ENCODE measurements at places on chromosomes 16 and 17. TPM values are rescaled to one million over a fixed set of nuclear protein-coding genes. Genes with fewer than 3 reads are reported as not detected.

Gene TP53TG3F
- polyA plus RNA-seq: not detected

Gene CA5A
- not detected for polyA plus RNA-seq

Gene WFDC1
- 67.2 TPM for polyA plus RNA-seq

Gene INCA1
- 1.3 TPM for polyA plus RNA-seq

Gene ATP1B2
- polyA plus RNA-seq: 6.4 TPM

Gene CTRL
- 0.91 TPM for polyA plus RNA-seq

- DNase-seq: no peak
Observed at GRCh38 chr16:46857368-46857945, 26.5 kb upstream of the C16orf87 start.

GRCh38 chr16:87583453-87584131 lies 18.7 kb upstream of the JPH3 start:
- DNase-seq: no peak

GRCh38 chr16:7964167-7964566 lies 626.1 kb downstream of the TMEM114 start:
- no peak for DNase-seq

DNA sequence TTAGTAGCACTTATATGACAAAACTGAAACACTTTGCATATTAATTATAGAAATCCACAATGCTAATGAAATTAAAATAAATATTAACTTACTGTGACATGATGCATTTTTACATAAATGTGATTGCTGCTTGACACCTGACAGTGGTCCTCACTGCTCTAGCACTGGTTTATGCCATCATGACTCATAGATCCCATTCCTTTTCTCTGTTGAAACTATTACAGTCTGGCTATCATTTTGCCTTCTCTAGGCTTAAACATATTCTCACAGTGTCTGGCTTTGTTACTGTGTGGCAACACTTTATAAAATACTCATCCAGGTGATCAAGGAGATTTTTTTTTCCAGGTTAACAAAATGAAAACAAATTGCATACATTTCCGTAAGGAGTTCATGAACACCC lies 108.0 kb downstream of the MRTFB start:
- DNase-seq: no peak

GRCh38 chr16:49855822-49856671 lies at the start of gene ZNF423:
Gene ZNF423, minus strand, starts transcription at chr16:49856112. Its CDS starts 338 bp downstream, at chr16:49855774.
- no peak for DNase-seq

DNA sequence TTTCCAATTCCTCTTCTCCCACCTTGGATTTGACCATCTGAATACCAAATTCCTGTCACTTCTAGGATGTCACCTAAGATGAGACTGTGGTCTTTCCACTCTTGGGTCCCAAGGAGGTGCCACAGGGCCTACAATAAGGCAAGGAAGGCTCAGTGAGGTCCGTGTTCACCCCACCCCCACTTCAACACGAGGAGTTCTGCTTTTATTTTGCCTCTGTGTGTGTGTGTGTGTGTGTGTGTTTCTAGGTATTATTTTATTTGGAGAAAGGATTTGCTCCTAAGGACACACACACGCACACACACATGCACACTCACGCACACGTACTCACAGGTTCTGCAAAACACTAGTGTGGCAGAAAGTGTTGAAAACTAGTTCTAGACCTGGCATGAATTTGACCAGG lies 24.5 kb upstream of the PHOSPHO1 start:
- DNase-seq: no peak

DNA sequence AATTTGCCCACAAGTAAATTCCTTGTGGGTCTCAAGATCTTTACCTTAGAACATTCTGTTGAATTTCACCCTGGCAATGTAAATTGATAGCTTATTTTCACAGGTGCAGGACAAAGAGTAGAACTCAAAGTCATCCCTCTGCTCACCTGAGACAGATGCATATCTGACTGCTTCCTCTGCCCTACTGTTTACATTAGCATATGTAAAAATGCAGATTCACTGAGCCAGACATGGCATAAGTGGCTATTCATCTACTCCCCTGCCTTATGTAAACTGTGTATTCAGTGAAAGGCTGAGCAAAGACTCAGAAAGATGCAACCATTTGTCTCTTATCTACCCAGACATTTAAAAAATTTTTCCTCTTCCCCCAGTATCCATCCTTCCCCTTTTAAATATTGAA lies 22.3 kb upstream of the MILR1 start:
- no peak for DNase-seq

GRCh38 chr16:68246666-68247065 lies 1.5 kb downstream of the PLA2G15 start:
- no peak for DNase-seq

DNA sequence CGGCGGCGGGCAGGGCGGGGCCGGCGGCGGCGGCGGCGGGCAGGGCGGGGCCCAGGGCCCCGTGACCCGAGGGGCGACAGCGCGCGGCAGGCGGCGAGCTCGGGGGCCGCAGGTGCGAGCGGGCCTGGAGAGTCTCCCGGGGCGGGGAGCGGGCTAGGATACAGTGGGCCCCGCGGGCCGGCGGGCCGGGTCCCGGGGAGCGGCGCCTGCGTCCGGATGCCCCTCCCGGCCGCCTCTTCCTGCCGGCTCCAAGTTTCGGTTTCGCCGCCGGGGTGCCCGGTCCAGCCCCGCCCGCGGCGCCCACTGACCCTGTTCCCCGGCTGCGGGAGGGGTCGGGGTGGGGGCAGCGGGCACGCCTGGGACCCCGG lies at the start of gene RNF213:
RNF213 (plus strand) TSS at position 62 of the 368 bp plus-strand sequence. CDS start 2,830 bp downstream, outside the sequence.
- no peak for DNase-seq

DNA sequence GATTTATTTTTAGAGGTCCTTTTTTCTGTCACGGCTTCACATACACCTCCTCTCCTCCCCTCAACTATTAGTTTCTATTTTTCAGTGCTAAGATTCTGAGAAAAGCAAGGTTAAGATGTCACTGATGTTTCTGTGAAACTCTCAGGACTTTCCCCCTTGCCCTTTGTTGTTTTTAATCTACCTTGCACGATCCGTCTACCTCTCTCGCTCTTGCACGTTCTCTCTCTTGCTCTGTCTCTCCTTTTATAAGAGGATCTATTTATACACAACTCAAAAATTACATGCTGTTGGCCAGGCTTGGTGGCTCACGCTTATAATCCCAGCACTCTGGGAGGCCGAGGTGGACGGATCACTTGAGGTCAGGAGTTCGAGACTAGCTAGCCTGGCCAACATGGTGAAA lies 43.6 kb downstream of the RPA1 start:
- no peak for DNase-seq

- DNase-seq: no peak
Observed at GRCh38 chr16:75203096-75203495, 3.9 kb downstream of the CTRB2 start.

GRCh38 chr16:67301080-67301782 lies 21.9 kb downstream of the PLEKHG4 start:
- no peak for DNase-seq

GRCh38 chr16:77069929-77070328 lies 121.1 kb upstream of the MON1B start:
- no peak for DNase-seq

DNA sequence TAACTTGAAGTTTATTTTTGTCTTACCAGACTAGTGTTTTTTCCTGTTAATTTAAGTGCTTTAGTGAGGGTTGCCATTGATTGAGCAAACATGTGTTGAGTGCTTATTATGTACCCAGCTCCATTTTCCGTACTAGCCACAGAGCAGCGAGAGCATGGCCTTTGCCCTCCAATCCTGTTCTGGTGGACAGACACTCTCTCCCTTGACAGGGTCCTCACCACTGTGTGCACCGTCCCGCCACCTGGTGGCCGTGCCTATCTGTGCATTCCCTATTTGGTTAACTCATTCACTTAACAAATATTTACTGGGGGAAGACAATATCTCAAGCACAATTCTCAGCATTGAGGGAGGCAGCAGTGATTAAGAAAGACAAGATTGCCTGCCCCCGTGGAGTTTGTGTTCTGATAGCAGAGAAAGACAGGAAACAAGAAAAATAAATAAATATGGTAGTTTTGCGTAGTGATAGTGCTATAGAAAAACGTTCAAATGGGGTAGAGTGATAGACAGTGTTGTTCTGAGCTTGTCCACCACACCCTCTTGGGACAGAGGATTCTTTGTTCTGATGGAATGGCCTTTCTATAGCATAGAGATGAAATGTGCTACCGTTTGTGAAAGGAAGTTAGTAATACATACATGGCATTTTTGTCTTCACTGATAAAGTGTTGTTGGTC lies 13.0 kb downstream of the CDH13 start:
- no peak for DNase-seq
